ENCODE measurements at places on chromosomes 2 and 18.
A peak's percentile ranks its signal among the peaks of the same experiment; 100 is the strongest.

DNA sequence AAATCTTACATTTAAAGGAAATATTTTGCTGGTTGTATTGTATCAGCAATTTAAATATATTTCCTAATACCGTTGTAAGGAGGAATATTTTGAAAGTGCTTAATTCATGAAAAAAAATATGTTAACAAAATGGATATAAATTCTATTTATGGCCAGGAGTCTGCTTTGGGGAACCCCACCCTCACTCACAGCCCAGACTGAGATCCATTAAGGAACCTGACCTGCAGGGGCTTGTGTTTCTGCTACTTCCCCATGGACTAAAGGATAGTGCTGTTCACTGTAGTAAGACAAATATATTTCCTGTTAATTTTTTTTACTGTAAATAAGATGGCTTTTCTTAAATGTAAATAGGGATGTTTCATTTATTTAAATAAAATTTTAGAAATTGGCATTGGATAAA lies 221.9 kb upstream of the COL3A1 start:
- no peak for DNase-seq

DNA sequence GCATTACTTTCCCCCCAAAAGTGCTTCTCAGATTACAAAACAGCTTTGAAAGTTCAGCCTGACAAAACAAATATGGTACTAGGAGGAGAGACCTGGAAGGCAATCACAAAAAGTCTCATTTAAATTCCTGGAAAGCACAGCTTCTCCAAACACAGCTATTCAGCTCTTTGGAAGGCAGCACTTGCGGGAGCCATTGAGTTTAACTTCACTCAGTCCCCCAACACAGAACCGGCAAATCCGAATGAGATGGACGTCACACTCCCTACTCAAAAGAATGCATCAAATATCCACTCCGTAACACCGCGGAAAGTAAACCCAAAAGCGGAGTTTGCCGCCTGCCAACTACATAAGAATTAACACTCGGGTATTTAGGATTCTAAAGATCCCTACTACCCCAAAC lies 638 bp downstream of the ST6GAL2 start:
- DNase-seq: peak; percentile 51

GRCh38 chr2:64457524-64457923 lies 3.6 kb downstream of the LGALSL start:
- no peak for DNase-seq

- DNase-seq: peak; percentile 63
These were observed 133.1 kb upstream of the PELI1 start for GRCh38 chr2:64277101-64277849.

- DNase-seq: peak; percentile 30
These were observed 30.0 kb downstream of the MEMO1 start for GRCh38 chr2:31980674-31981356.

GRCh38 chr2:11656671-11657101 lies 13.3 kb downstream of the NTSR2 start:
- no peak for DNase-seq

Measured in astrocyte of the hippocampus (primary cell).